ENCODE measurements at places on chromosomes 16 and 17.

- no peak for DNase-seq
Observed at GRCh38 chr17:80385046-80385445, 29.9 kb upstream of the ENDOV start.

DNA sequence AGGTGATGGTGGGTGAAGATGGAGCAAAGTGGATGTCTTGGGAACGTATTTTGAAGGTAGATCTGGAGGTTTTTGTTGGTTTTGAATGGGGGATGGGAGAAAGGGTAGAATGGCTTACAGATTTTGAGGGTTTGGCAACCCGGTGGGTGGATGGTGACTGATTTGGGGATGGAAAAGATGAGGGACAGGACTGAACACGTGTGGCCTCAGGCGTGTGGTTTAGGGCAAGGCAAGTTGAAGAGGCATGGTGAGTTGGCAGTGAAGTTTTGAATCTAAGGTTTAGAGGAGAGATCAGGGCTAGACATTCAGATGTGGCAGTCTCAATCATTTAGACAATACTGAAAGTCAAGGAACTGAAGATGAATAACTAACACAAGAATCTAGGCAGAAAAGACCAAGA lies 5.0 kb upstream of the DCTPP1 start:
- DNase-seq = no peak

GRCh38 chr16:87324411-87325275 lies 7.5 kb upstream of the C16orf95 start:
- DNase-seq = no peak

DNA sequence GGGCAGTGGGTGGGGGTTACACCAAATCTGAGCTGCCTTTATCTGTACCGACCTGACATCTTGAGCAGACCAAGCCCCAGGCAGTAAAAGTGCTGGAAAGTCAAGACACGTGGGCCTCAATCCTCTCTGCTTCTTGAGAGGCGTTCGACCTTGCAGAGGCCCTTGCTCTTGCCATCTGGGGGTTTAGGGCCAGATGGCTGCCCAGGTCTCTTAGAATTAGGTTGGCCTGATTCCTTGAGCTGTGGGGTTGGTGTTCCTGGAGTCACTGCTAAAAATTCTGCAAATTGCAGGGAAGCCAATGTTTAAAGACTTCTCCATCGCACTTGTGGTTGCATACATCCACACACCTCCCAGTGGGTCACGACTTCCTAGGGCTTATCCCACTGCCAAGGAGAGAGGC lies 238.2 kb upstream of the ASIC2 start:
- DNase-seq = no peak

- no peak for DNase-seq
Observed at GRCh38 chr16:48124266-48124665, 31.5 kb downstream of the ABCC12 start.

DNA sequence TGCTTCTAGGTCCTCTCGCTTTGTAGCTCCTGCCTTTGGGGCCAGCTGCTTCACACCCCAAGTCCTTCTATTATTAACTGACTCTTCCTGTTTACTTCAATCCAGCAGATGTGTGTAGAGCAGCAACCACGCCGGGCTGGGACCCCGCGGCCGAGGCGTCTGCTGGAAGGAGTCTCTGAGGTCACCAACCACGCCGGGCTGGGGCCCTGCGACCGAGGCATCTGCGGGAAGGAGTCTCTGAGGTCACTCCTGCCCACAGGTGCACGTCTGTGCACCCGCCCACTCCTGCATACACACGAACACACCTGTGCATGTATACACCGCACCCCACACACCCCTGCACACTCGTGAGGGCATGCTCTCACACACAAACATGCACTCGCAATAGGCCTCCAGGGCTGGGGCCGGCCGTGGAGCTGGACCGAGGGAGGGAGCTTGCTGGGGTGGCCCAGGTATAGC lies 7.8 kb upstream of the TEX19 start:
- no peak for DNase-seq

- DNase-seq = no peak
Observed at GRCh38 chr16:12455287-12455798, 348.3 kb downstream of the CPPED1 start.

GRCh38 chr16:57630407-57630797 lies 2.0 kb downstream of the ADGRG1 start:
- DNase-seq = no peak

DNA sequence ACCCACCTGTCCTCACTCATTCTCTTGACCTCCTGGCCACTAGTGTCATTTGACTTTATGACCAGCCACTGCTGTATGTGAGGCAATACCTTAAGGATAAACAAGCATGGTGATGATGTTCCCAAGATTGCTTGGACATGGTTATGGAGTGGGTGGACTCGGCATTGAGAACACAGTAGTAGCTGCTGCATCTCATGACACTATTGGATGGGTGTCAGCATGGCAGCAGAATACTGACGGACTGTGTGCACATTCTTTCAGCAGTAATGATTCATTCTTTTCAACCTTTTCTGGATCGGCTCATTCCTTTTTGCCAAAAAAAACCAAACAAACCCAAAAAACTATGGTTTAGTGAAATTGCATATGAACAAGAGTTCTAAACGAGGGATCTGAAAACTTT lies 13.5 kb downstream of the SPECC1 start:
- DNase-seq = no peak

DNA sequence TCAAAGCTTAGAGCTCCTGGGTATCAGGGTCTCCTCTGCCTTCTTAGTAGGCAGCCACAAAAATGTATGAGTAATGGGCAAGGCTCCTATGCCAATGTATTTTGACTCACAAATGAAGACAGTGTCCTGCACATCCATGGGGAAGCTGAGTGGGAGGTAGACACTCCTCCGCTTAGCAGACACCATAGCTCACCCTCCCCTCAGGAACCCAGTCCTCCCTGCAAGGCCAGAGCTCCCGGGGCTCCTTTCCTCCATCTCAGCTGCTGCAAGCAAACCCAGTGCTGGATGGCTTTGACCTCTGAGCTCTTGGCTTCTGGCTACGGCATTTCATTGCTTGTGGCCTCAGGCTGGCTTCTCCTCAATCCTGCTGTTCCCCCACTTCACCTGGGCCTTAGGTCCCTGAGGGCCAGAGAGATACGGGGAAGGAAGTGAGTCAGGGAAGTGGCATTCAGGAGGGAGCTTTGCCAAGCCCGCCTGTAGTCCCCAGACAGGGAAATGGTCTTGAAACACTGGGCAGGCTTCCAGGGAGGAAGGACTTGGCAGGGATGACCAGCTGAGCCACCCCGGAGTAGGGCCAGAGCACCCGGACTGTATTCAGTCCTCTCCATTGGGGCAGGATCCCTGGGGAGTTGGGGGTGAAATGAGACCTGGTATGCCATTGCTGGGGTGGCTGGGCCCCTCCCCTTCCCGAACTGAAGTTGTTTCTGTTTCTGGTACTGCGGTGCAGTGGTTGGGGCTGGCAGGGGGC lies 4.5 kb downstream of the ABCC3 start:
- DNase-seq = no peak

DNA sequence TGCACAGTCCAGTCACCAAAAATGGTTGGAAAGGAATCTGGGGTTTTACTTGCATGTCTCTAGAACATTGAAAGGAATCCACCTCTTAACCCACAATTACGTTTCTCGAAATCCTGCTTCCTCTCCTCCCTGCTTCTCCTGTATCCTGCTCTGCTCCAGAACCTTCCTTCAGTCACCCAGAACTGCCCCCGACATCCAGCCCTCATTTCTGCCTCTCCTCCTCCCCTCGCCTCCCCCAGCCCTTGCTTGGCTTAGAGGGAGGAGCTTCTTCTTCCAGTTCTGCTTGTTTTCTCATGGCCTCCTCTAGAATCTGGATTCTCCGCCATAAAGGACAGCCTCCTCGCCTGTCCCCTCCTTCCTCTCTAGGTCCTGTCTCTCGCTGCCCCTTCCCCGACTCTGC lies 48.3 kb downstream of the ZDHHC7 start:
- DNase-seq = no peak

DNA sequence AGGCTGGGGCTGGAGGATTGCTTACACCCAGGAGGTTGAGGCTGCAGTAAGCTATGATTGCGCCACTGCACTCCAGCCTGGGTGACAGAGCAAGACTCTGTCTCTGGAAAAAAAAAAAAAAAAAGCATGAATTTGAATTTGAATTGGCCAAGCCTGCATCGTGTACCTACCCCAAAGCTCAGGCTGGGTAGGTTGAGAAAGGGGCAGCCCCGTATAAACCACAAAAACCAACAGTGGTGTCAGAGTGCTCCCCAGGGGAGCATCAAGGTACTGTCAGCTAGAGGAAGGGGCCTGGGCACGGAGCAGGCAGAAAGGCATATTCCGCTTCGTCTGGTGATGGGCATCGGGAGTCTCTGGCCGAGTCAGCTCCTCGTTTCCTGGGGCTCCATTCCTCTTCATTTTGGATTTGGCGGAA lies 40.9 kb downstream of the RAP1GAP2 start:
- peak; percentile 13 for DNase-seq

- DNase-seq = no peak
Observed at GRCh38 chr16:80896776-80897175, 92.4 kb upstream of the CDYL2 start.

- DNase-seq = no peak
Observed at GRCh38 chr16:80938004-80938878, 68.4 kb downstream of the CMC2 start.

GRCh38 chr17:57033296-57033695 lies 51.8 kb upstream of the AKAP1 start:
- no peak for DNase-seq

DNA sequence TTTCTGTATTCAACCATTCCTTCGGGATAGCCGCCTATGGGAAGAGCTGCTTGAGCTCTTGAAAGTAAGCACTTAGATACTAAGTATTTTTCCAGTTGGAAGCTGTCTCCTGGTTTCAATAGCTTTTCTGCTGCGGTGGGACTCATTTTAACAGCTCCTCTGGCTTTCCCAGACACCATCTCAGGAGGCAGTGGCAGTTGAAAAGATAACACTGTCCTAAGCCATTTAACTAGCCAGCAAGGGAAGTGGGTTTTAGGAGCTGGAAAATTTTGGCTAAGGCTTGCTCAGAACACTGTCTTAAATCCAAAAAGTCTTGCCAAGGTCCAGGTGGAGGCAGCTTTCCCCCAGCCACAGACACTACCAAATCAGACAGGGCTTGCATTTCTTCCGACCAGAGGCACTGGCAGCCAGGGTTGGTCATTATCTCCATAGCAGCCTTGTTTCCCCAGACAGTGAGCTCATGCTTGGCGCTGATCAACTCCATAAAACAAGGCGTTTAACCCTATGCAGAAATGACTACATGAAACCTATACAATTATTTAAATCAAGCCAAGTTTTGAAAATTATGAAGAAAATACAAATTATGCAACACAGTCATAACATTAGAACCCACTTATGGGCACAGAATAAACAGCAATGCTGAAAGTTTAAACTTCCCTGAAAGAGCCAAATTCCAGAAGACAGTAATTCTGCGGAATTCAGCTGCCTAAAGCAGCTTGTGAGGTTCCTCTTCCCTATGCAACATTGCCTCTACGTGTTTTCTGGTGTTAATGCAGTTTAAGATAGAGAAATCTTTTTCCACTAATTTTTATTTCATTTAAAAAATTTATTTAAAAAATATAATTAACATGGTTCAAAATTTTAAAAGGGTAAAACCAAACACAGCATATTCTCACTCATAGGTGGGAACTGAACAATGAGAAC lies 25.0 kb downstream of the GABARAPL2 start:
- DNase-seq = no peak

DNA sequence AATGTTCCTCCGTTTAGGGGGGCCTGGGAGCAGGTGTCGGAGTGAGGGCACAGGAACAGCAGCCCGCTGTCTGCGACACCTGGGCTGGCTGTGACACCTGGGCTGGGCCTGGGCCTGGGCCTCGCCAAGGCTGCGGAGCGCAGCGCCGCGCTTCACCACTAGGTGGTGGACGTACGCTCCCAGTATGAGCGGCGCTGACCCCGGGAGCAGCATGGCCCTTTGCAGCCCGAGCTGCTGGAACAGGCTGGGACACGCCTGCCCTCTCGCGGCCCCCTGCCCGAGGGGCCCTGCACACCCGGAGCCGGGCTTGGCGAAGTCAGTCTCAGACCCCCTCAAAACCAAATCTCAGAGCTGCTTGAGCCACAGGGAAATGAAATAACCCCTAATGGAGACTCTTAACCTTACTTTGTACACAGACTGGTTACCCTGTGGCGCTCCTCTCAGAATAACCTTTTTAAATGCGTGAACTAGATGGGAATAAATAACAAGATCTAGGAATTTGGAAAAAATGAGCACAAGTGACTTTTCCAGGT lies 38.6 kb upstream of the FA2H start:
- DNase-seq = peak; percentile 28

GRCh38 chr17:42750739-42751344 lies 6.0 kb upstream of the EZH1 start:
- no peak for DNase-seq

GRCh38 chr17:78791840-78792709 lies 10.0 kb upstream of the CYTH1 start:
- DNase-seq = no peak

- DNase-seq = no peak
Observed at GRCh38 chr17:81488276-81488860, 24.2 kb downstream of the ACTG1 start.

All from stimulated activated CD8-positive, alpha-beta memory T cell treated with anti-CD3 and anti-CD28 coated beads, Interleukin-4, amount 100 ng/mL, for 4 hours (primary cell).